ENCODE measurements at places on chromosomes 16 and 17. TPM values are rescaled to one million over a fixed set of nuclear protein-coding genes. Genes with fewer than 3 reads are reported as not detected.

DNA sequence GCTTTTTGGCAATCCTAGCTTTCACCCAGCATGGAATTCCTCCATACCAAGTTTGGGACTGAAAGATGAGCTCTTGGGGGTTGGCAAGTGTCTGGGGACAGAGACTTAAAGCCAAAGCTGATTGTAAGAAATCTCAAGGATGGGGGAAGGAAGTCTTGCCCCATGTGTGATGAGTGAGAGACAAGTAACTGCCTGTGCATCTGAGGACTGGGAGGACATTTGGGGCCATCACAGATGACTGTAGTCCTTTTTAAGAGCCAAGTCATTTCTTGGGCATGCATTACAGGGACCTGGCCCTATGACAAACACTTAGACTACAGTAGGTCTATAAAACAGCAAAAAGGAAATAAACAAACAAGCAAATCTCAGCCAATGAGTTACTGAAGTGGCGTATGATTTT is 36.3 kb upstream of the CCL2 start:
- no peak for DNase-seq

- DNase-seq: no peak
Observed at GRCh38 chr17:72448019-72448418, 327.2 kb downstream of the SOX9 start.

DNA sequence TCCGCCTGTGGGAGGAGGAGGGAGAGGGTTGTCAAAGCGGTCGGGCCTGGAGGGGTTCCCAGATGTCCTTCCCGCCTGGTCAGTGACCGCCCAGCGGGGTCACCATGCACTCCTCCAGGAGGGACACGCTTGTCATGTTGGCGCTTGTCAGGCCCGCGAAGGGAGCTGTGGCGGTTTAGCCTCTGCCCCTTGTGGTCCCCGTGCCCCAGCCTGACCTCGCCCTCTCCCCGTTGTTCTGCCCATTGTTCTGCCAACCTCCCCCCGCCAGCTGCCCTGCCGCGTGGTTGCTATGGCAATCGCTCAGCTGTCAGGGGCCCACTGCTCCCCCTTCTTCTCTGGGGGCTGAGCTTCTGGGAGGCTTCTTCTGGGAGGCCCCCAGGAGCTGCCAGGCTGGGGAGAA is 146.4 kb upstream of the CIBAR2 start:
- no peak for DNase-seq

GRCh38 chr16:50818380-50818779 is 76.5 kb downstream of the CYLD start:
- no peak for DNase-seq

GRCh38 chr17:78428025-78428575 is 49.7 kb downstream of the PGS1 start:
- no peak for DNase-seq

GRCh38 chr16:87740441-87740840 is 25.3 kb downstream of the KLHDC4 start:
- DNase-seq: no peak

GRCh38 chr17:28379814-28380801 is 8.6 kb downstream of the SARM1 start:
- DNase-seq: no peak

DNA sequence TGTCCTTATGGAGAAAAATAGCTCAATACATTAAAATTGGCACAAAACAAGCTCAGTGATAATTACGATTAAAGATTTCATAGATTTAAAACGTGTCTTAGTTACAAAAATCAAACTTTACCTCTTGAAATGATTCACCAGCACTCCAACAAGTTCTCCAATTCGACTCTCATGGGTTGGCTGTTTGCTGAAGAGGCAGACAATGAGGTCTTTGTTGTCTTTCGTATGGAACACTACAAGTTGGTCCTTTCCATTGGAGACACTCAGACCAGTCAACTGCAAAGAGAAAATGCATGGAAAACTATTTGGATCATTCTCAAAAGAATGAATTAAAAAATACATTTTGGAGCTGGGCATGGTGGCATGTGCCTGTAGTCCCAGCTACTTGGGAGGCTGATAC is 118.2 kb downstream of the CDK5R1 start:
- DNase-seq: no peak

DNA sequence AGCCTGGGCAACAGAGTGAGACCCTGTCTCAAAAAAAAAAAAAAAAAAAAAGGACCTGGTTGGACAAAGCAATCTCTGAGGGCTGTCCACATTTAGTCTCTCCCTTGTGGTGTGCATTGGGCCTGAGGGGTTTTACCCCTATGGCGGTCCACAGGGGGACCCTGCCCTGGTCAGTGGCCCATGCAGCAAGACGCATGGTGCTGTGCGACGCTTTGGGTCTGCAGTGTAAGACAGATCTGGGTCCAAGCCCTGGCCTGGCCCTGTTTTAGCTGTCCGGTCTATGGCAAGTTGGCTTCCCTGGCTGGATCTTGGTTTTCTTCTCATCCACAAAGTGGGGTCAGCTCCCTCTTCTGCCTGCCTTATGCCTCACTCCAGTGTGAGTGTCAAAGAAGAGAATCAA is 123.2 kb upstream of the NLRP1 start:
- DNase-seq: no peak

NPIPB8 gene
- total RNA-seq: not detected

OTOP2 gene
- total RNA-seq: 0.46 TPM

TMEM204 gene
- total RNA-seq: 36.0 TPM

Data from uterus (tissue), 4 donors.